ENCODE measurements at places on chromosomes 6 and 20.

DNA sequence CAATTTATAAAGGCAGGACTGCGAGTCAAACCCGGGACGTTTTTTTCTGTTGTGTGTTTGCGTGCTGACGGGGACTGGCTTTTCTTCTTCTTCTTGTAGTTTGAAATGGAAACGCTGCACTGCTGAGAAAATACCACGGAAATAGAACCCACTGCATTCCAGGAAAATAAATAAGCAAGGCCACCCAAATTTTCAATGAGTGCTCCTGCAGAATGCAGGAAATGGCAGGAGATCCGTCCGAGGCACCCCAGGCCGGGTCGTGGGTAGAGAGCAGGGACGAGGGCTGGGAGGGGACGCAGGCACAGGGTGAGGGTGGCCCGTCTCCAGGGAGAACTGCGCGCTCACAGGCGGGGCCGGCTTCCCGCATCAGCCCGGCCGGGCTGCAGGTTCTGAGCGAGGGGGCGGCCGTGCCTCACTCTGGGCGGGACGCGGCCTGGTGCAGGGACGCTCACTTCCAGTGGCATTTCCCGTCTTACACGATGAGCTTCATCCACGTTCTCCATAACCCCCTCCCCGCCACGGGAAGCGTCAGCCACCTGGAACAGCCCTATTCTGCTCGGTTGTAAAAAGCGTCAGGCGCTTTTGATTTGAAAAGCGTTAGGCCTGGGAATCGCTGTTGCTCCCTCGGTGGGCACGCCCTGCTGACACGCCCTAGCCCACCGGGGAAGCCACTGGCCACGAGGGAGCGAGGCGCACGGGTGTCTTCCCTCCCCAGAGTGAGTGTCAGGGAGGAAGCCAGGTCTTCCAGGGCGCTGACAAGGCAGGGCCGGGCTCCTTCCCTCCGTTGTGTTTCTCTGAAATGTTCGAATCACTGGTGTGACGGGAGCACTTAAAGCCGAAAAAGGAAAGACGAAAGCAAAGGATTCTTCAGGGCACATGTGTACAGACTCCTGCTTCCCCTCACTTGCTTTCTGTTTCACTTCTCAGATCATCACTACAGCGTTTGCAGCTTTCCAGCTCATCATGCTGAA, 17.9 kb upstream of the EXOC2 start:
- DNase-seq, result no peak

- no peak for DNase-seq
Observed at GRCh38 chr6:64146876-64147275, 511.3 kb downstream of the PHF3 start.

- no peak for DNase-seq
Observed at GRCh38 chr6:13914351-13914750, 10.4 kb upstream of the RNF182 start.

DNA sequence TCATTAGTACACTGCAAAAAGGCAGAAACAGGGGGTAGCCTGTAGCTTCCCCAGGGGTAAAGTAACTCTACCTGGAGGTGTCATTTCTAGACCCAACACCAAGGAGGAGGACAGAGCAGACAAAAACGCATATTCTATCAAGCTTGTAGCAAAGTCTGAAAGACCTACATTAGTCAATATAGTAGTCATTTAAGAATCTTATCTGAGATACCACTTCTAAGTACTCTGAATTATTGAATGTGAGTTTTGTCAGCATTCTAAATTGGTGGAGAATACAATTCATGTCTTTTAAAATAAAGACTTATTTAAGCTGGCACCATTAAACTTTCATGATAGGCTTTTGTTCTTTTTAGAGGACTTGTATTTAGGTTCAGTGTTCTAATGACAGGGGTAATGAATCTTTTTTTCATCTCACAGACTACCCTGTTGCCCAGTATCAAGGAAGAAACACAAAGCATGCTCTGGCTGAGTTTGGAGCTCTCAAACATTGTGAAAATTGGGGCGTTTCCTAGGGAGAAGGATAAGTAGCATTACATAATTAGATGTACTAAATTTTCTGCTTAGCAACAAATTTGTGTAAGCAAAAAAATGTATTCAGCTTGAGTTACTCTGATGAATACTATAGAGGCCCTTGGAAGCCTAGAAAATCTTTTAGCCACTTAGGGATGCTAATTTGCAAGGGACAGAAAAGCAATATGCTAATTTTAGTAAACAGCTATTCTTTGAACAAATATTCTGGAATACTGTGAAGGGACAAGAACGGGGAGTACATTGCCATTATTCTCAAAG, 255.4 kb upstream of the HSF2 start:
- DNase-seq, result no peak

GRCh38 chr20:16940701-16941100, 192.5 kb downstream of the OTOR start:
- DNase-seq, result no peak

- DNase-seq, result no peak
Observed at GRCh38 chr6:119148825-119149525, 70.5 kb upstream of the FAM184A start.

DNA sequence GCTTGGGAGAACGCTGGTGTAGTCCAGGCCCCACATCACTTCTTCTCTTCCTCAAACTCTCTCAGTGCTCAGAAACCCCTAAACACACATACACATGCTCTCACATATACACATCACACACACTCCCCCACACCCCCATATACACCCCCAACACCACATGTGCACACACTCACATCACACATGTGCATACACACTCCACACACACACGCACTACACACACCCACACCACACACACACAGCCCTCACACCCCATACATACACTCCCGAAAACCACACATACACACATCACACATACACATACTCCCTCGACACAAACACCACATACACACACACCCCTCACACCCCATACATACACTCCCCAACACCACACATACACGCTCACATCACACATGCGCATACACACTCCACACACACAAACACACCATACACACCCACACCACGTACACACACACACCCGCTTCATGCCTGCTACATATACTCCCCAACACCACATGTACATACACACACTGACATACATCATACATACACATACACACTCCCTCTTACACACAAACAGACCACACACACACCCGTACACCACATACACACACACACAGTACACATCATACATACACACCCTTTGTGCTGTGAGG, 110.3 kb upstream of the TMEM170B start:
- no peak for DNase-seq

- DNase-seq, result no peak
Observed at GRCh38 chr6:144515761-144516160, 230.6 kb downstream of the UTRN start.

- no peak for DNase-seq
Observed at GRCh38 chr20:3167738-3168078, 5.6 kb downstream of the LZTS3 start.

DNA sequence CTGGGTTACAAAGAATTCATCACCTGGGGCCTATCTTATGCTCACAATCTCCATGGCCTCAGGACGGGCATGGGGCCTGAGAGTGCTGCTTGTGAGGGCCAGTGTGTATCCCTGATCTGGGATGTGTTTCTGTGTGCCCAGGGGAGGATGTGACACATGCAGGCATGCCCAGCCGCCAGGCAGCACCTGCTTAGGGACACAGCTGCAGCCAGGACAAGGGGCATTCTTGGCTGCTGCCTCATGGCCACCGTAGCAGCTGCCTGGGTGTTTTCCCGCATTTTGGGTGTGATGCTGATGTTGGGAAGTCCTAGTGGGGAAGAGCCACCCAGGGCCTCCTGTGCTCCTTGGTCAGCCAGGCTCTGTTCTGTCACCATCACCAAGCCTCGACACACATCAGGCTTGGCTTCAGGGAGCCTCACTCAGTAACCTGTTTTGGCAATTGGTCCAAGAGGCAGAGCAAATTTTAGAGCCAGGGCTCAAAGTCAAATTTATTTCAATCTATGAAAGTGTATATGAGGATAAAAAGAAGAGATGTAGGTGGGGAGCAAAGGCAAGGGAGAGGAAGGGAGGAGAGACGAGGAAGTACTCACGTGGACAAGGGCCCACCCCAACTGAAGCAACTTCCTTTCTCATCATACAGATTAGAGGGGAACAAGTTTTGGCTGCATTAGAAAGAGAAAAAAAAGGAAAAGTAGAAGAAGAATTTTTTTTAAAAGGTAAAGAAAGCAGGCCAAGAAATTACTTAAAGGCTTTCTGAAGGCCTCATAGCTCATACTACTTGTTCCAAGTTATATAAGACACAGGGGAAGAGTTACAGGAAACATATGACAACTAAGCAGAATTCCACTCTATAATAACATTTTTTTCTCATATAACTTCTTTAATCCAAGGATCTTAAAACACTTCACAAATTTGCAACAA, 269.9 kb upstream of the SUPT3H start:
- no peak for DNase-seq

GRCh38 chr6:138601128-138601527, 101.8 kb upstream of the NHSL1 start:
- DNase-seq, result no peak

GRCh38 chr6:31007694-31008093, 2.6 kb upstream of the MUC22 start:
- peak; percentile 94 for DNase-seq

- no peak for DNase-seq
Observed at GRCh38 chr20:23640018-23640601, 2.4 kb upstream of the CST3 start.

DNA sequence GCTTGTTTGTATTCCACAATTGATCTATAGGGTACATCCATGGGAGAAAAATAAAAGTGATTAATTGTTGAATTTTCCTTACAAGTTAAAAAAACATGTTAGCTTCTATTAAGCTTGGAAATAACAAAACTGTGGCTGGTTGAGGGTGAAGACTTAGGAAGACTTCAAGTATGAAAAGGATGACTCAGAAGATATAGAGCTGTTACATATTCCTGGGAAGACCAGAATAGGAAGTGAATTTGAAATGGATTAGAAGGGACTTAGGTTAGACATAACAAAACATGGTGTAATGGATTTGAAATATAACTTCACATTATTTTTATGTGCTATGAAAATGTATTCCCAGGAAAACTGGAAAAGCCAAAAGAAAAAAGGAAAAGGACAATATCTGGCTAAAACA, 732.2 kb downstream of the HDGFL1 start:
- no peak for DNase-seq

DNA sequence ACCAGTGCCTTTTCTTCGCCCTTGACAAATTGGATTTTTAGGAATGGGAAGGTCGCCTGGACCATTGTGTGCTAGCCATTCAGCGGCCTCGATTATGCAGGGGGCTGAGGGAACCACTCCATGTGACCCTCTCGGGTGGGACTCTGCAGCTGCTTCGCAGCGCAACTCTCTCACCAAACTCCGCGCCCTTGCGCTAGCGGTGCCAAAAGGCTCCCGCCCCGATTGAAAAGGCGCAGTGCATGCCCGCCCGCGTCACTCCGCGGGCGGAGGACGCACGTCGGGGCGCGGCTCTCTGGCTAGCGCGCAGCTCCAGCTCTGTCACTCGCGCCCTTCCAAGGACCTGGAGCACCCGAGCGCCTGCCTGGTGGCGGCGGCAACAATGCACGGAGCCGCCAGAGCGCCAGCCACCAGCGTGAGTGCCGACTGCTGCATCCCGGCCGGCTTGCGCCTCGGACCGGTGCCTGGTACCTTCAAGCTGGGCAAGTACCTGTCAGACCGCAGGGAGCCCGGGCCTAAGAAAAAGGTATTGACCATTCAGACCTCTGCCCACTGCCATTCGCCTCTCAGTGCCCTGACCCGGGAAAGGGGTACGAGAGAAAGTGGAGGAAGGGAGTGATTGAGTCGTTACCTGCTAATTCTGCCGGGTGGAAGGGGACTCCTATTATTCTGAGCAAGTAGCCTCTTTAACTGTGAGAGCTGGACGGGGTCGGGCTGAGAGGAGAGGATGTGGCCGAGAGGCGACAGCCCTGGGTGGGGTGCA, at the start of gene PRDM13:
TSS of gene PRDM13 (plus strand) at position 178 of the 760 bp plus-strand sequence. CDS start at position 380, 202 bp downstream.
- DNase-seq, result no peak

DNA sequence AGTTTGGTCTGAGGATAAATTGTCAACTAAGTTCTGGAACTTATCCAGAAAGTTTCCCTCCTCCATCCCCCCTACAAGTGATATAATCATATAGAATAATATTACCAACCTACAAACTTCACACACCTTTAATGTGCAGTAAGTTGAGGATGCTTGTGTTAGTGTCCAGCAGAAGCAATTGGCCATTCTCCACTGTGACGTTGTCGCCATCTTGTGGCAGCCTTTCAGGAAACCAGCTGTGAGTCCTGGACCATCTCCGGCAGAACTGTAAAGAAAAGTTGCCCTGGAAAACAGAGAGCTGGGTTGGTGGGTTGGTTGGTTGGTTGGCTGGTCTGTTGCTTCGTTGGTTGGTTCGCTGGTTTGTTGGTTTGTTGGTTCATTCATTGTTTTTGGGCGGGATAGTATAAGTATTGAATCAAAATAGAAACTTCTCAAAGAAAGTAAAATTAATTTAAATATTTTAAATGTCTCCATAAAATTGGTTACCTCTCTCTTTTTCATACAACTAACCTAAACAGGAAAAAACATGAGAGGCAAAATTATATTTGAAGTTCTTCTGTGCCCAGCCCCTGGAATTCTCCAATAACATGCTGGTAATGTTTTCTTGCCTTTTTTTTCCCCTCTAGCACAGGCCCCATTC, 127.5 kb downstream of the PKHD1 start:
- DNase-seq, result peak; percentile 16

DNA sequence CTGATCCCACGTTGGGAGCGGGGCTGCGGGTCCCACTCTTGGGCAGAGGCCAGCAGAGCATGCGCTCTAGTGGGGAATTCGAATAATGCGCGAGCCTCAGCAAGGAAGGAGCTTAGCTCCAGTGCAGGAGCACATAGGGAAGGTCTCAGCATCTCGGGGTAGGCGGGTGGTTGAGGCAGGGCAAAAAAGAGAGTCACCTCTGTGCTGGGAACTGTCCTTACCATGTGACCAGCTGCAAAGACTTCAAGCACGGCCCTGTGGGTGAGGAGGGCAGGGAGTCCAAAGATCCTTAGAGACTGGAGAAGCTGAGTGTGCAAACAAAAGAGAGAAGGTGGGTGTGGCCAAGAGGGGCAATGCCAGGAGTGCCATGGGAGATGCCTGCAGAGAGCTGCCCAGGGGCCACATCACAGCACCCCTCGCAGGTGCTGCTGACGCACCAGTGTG, 79.2 kb upstream of the CD93 start:
- DNase-seq, result no peak

DNA sequence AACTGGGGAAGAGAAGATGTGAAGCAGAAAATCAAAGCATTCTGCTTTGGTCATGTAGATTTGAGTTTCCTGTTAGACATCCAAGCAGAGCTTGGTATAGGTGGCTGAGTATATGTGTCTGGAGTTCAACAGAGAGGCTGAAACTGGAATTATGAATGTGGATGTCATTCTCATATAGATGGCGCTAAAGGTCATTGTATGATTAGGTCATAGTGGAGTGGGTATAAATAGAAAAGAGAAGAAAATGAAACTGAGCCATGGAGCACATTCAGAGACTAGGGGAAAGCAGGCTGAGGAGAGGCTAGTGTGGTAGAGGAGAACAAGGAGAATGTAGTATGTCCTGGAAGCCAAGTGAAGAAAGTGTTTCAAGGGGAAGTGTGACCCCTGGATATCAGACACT, 295.6 kb upstream of the PLN start:
- DNase-seq, result no peak

DNA sequence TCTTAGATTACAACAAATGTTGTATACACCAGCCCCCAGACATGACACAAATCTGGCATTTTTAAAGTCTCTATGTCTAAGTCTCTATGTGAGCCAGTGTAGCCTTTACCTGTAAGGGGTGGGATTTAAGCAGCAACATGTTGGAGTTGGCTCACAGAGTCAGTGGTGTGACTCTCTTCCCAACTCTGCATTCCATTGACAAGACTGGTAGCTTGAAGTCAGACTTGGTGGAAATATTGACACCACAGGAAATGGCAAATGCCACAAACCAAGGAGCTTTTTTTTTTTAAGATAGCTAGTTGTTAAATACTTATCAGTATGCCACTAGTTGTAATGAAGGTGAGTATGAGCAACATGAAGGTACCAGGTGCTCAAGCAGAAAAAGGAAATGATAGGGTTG, 103.1 kb upstream of the SMLR1 start:
- no peak for DNase-seq

Measured in kidney epithelial cell (primary cell).